MG63 (cell line): ENCODE measurements at places on chromosomes 4 and X. TPM values are rescaled to one million over a fixed set of nuclear protein-coding genes. Genes with fewer than 3 reads are reported as not detected.

DNA sequence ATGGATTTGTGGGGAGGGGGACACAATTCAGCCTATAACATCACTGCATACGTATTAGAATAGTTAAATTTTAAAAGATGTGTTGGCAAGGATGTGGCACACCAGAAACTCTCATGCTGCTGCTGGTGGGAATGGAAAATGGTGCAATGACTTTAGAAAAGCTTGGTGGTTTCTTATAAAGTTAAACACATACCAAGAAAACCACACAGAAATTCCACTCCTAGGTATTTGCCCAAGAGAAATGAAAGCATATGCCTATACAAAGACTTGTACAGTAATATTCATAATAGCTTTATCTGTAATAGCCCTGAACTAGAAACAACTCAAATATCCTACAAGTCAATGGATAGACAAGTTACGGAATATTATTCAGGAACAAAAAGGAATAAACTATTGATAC, 71.3 kb upstream of the PDHA1 start:
- no peak for DNase-seq

GRCh38 chr4:139015948-139016471, 429 bp downstream of the NOCT start:
- no peak for DNase-seq

DNA sequence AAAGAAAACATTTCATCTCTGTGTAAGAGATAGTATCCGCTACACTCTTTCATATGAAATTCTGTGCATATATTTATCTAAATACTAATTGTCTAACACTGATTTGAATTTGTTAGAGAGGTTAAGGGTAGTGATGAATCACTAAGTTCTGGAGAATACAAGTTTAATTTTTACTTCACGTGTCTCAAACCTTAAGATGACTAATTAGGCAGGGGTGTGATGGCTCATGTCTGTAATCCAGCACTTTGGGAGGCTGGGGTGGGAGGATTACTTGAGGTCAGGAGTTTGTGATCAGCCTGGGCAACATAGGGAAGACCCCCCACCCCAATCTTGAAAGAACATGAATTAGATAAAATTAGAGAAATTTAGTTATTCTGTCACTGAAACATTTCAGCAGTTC, 2241.9 kb downstream of the PCDH7 start:
- DNase-seq, result no peak

- DNase-seq, result no peak
Observed at GRCh38 chrX:43956034-43956433, 17.2 kb downstream of the NDP start.

DNA sequence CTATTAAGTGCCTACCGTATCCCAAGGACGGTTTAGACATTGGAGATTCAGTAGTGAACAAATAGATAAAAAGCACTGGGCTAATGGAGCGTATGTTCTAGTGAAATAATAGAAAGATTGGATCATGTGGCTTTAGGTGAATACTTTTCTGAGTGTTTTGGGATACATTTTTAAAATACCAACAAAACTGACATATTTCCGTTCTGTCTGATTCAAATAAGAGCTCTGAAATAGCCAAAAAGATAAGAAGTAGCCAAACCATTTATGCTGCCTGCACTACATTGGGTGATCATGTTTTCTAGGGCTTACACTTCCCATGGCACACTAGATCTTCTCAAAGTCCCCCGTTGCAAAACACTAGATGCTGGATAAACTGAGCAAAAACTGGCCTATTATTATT, 14.2 kb downstream of the IGFBP7 start:
- DNase-seq, result no peak

DNA sequence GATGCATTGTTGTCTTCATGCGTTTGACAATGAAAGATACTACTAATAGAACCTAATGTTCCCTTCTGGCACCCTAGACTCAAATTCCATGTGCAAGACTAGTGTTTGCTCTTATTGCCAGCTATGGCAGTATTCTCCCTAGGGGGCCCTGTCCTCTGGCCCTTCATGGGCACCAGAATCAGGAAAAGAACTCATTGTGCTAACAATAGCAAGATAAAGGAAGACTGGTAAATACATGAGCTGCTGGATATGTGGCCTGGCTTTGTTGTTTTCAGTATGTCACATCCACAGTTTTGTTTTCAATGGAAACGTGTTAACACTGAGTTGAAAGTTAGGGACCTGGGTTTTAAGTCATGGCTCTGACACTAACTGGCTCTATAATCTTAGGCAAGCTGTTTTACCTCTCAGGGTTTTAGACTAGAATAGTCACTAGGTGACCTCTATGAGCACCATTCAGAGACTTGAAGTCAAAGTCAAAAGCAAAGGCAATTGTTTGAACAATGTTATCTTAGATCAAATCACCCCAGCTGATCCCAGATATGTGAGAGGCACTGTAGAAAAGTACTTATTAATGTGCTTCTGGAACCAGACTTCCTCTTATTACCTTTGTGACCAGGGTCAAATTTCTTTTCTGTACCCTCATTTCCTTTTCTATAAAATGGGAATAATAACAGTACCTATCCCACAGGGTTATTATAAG, 253.7 kb upstream of the DIAPH2 start:
- DNase-seq, result no peak

- DNase-seq, result peak; percentile 18
Observed at GRCh38 chrX:25531096-25531495, 515.3 kb upstream of the ARX start.

- DNase-seq, result no peak
Observed at GRCh38 chr4:168131196-168131595, 38.9 kb downstream of the ANXA10 start.

GRCh38 chrX:23756165-23756564, 13.1 kb upstream of the ACOT9 start:
- peak; percentile 36 for DNase-seq

GRCh38 chrX:20488473-20488872, 221.8 kb upstream of the RPS6KA3 start:
- DNase-seq, result no peak

DNA sequence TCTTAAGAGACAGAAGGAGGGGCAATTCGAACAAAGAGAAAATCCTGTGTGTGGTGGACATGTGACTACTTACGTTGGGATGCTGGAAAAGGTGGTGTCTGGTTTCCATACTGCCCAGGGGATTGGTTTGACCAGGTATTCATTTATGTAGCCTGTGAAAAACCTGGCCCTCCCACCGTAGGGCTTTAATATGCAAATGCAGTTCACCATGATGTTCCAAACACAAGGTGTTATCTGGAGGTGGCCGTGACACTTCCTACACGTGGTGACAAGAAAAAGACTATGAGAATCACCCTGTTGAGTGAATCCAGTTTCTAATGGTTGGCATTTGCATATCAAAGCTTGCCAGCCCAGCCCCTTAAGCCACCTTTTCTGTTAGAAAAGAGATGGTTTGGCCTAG, 27.9 kb downstream of the UGT2B4 start:
- DNase-seq, result no peak

- peak; percentile 74 for DNase-seq
Observed at GRCh38 chrX:40013266-40014195, 84.2 kb downstream of the BCOR start.

- no peak for DNase-seq
Observed at GRCh38 chr4:157655096-157655809, 434.7 kb downstream of the GRIA2 start.

DNA sequence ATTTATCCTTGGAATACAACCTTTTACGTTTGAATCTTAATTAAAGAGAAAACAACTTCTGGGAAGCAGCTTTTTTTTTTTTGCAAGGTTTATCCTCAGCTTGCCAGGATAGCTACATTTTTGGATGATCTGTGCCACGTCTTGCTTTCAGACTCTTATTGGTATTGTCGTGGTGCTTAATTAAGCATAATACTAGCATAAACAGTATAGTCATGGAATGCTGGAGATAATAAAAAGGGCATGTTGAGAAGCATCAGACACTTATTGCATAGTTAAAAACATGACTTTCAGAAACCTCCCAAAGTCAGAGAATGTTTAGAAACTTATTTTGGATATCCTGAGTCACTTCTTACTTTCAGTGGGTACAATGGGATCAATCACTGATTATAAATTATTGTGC, 77.0 kb downstream of the PALLD start:
- no peak for DNase-seq

DNA sequence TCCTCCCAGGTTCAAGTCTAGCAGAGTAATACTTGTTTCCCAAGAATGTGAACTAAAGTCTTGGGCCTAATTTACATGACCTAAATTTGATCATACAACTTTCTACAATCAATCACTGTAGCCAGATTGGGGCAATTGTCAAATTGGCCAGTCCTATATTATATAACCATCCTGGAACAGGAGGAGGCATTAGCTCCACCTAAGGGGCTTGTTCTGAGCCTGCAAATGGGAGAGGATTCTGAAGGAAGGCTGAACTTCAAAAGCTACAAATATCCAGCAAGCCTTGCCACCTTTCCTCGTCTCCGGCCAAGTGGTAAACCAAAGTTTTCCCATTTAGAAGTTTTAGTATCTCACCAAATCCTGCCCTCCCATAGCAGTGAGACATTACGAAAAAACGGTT, 1289.6 kb upstream of the TENM3 start:
- DNase-seq, result no peak

GRCh38 chr4:39235021-39235420, 52.7 kb downstream of the WDR19 start:
- DNase-seq, result no peak

DNA sequence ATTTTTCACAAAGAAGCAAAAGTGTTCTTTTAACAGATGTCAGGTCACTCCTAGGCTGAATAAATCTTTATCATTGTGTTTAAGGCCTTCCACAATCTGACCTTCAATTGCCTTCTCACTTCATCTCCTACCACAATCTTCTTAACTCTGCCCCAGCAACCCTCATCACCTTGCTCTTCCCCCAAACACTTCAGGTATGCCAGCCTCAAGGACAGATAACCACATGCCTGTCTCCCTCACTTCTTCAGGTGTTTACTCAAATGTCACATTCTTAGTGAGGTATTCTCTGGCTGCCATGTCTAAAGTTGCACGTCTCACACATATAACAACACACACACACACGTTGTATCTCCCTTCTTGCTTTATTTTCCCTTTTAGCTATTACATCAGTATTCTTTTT, 146.5 kb downstream of the ANKRD50 start:
- no peak for DNase-seq

DNA sequence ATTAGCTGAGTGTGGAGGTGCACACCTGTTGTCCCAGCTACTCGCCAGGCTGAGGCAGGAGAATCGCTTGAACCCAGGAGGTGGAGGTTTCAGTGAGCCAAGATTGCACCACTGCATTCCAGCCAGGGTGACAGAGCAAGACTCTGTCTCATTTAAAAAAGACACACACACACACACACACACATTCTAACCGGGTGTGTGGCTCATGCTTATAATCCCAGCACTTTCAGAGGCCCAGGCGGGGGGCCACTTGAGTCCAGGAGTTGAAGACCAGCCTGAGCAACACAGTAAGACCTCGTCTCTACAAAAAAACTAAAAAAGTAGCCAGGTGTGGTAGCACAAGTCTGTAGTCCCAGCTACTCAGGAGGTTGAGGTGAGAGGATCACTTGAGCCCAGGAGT, 152.3 kb downstream of the LRBA start:
- no peak for DNase-seq

DNA sequence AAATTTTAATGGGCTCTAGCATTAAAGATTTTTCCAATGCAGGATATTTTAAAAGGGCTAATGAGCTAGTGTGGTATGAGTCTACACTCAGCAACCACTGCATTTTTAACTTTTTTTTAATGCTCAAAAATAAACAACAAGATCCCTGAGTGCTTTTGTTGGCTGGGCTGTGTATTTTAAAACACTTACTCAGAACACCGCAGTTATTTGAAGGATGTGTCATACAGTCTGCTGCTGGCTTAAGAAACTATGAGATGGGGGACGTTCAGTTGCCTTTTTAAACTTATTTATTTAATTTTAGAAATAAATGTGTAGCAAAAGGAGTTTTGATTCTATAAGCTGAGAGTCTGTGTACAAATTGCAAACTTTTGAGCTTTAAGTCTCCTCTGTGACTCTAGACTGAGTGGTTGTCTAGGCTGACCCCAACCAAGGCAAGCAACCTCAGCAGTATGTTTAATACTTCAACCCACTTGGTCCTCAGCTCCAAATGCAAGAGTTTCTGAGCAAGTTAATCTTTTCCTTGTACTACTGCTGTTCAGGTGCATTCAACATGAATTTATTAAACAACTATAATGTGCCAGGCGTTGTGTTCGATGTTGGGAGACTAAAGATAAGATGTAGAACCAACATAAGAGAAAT, 278.6 kb upstream of the DIPK2B start:
- no peak for DNase-seq

GRCh38 chrX:1453395-1453783, 680 bp upstream of the ASMTL start:
- DNase-seq, result no peak

- no peak for DNase-seq
Observed at GRCh38 chr4:85368240-85368639, 106.7 kb upstream of the ARHGAP24 start.

GRCh38 chrX:24920769-24921168, 95.0 kb downstream of the ARX start:
- DNase-seq, result no peak

GRCh38 chr4:25795566-25796454, 67.0 kb downstream of the SEL1L3 start:
- DNase-seq, result no peak

GRCh38 chrX:43423876-43424275, 232.2 kb upstream of the MAOA start:
- DNase-seq, result no peak

DNA sequence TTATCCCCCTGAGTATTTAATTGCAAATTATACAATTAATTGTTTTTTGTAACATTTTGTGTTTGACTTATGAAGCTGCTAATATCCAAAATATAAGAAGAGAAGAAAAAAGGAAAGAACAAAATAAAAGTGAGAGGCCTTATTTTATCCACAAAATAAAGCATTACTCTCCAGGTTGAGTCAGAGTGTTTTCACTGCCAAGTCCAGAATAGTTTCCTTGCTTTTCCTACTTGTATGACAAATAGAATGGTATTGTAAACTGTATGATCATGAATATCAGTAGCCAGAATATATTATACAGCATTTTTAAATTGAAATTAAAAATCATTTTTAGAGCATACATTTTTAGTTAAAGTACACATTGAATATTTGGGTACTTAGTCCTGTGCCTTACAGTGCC, 237.8 kb downstream of the NDST4 start:
- DNase-seq, result no peak

The PDGFC gene
- 28.4 and 30.3 TPM in 2 replicates for total RNA-seq

The RTL3 gene
- total RNA-seq, result 1.7 TPM in 1 of 2 replicates, not detected in the other

The FAM47A gene
- not detected in 2 replicates for total RNA-seq

The DRP2 gene
- not detected in 2 replicates for total RNA-seq

The HELT gene
- total RNA-seq, result not detected in 2 replicates

The PABPC1L2A gene
- not detected in 2 replicates for total RNA-seq

The ADGRG4 gene
- not detected in 2 replicates for total RNA-seq

The USP51 gene
- 0.43 and 0.99 TPM in 2 replicates for total RNA-seq
